ENCODE measurements at places on chromosomes 7 and 10.

- DNase-seq, result no peak
Measured at GRCh38 chr10:29615195-29615594, 19.6 kb downstream of the SVIL start.

- no peak for DNase-seq
Measured at GRCh38 chr7:95955748-95956147, 183.4 kb downstream of the DYNC1I1 start.

DNA sequence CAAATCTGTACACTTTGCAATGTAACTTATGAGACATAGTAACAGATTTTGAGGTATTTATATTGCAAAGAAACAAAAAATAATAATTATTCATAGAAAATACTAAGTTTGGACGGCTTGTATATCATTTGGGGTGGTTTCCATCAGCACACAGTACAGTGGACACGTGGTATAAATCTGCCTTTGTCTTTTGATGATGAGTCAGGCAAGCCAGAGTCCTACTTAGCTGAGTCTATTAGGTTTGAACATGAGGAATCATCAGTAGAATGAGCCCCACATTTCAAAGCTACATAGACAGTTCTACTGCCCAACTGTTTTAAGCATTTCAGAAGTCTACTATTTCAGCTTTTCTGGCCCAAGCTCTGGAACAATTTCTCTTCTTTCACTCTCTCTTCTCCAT, 803.2 kb downstream of the PHTF2 start:
- DNase-seq, result no peak

DNA sequence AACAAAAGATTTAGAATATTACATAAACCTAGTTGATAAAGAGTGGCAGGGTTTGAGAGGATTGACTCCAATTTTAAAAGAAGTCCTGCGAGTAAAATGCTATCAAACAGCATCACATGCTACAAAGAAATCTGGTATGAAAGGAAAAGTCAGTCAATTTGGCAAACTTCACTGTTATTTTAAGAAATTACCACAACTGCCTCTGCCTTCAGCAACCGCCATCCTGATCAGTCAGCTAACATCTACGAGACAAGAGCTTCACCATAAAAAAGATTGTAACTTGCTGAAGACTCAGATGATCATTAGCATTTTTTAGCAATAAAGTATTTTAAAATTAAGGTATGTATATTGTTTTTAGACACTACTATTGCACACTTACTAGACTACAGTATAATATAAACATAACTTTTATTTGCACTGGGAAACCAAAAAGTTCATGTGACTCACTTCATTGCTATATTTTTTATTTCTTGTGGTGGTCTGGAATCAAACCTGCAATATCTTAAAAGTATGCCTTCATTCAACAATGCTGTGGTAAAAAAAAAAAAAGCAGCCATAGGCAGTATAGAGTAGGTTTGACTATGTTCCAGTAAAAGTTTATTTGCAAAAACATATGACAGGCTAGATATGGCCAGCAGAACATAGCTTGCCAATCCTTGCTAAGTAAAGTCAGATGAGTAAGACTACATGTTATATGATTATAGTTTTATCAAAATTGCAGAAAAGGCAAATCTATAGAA, 74.4 kb downstream of the GLCCI1 start:
- no peak for DNase-seq

DNA sequence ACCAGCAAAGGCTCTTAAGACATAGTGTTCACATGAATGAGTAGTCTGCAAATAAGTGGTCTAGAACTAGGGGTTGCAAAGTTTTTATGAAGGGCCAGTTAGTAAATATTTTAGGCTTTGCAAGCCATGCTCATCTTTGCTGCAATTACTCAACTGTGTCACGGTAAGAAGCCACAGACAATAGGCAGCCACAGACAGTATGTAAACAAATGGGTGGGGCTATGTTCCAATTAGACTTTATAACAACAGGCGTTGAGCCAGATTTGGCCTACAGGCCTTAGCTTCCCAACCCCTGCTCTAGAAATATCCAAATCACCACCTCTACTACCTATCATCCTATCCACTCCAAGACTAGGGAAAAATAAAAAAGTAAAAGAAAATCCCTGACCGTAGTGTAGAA, 9.2 kb downstream of the IKZF5 start:
- DNase-seq, result no peak

Data from COLO829 (cell line).